Left renal cortex interstitium (tissue), 4 donors: ENCODE measurements at places on chromosomes 11 and 22. TPM values are rescaled to one million over a fixed set of nuclear protein-coding genes. Genes with fewer than 3 reads are reported as not detected.

- DNase-seq = no peak
These were observed 156.9 kb downstream of the DBX1 start for GRCh38 chr11:20003351-20003750.

- DNase-seq = no peak
These were observed 7.7 kb downstream of the BIK start for GRCh38 chr22:43118024-43118849.

GRCh38 chr11:3196161-3197043 lies 22.2 kb downstream of the MRGPRG start:
- no peak for DNase-seq

DNA sequence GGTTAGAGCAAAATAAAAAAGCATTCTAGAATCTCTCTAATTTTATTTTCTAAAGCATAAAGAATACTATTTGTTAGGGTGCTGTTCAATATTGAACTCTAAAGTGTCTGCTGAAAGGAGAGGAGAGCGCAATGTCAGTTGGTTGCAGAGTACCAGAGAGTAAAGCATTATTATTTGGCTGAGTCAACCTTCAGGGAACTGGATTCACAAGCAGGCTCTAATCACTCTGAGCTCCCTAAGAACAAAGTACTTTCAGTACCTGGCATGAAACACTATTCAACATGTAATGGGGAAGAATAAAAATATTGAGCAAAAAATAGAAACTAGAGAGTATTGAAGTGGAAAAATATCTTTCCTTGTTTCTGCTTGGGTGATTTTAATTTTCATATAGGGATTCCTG lies 961.0 kb upstream of the CCDC90B start:
- no peak for DNase-seq

GRCh38 chr11:16160146-16160545 lies 196.2 kb downstream of the SOX6 start:
- no peak for DNase-seq

GRCh38 chr11:64885367-64886286 lies 7.2 kb upstream of the EHD1 start:
- DNase-seq = no peak

DNA sequence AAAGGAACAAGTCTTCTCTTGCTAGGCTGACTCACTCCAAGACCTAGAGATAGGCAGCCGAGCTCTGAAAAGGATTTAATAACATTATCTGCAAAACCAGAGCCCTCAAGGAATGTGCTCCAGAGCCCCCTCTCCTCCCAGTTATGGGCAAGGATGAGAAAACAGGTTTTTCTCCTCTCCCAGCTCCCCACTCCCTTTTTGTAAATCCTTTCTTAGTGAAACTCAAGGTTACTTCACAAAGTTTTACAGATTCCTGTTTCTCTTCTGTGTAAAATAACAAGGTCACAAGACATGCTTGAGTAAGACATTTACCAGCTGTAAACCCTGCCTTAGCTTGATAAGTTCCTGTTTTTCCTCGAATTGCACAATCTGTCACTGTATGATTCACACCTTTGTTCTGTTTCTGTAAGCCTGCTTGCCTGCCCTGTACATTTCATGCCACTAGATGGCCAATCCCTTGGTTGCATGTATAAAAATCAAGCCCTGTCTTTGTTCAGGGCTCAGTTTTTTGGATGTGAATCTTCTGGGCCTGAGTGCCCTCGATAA lies 489.4 kb downstream of the KCNA4 start:
- no peak for DNase-seq

GRCh38 chr11:79400717-79401330 lies 40.0 kb downstream of the TENM4 start:
- no peak for DNase-seq

- DNase-seq = no peak
These were observed 77.1 kb downstream of the SCUBE1 start for GRCh38 chr22:43266076-43266475.

DNA sequence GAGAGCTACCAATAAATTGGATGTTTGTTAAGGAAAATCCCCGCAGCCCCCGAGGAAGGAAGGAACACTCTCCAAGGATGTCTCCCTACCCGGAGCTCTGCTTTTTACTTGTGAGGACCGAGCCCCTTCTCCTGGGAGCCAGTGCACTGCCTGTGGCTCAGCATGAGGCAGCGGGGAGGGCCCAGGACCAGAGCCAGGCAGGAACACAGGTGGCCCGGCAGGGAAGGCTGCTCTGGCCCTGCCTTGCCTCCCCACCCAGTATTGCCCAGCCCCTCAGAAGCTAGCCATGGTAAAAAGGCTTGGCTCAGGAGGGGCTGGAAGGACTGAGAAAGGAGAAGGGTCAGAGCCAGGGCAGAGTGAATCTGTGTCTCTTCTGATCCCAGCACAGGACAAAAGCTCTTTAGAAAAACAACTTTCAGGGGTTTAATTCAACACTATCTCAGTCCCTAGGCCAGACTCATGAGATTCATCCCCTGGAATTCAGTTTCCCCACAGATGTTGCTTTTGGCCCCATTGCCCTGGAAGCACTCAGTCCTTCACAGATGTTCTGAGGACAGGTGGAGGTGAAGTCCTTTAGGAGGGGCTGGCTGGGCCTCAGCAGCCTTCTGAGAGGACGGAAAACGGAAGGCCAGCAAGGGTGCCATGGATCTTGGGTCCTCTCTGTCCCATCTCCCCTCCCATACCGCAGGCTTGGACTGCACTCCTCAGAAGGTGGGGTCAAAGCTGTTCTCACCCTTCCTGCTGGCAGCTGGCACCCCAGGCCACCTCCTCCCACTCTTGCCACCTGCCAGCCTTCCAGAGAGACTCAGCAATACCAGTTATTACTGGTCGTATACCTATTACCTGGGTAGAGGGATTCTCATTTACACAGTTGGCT lies 318.9 kb downstream of the NTM start:
- DNase-seq = no peak

- no peak for DNase-seq
These were observed 99.3 kb upstream of the CRYBB3 start for GRCh38 chr22:25100402-25100801.

DNA sequence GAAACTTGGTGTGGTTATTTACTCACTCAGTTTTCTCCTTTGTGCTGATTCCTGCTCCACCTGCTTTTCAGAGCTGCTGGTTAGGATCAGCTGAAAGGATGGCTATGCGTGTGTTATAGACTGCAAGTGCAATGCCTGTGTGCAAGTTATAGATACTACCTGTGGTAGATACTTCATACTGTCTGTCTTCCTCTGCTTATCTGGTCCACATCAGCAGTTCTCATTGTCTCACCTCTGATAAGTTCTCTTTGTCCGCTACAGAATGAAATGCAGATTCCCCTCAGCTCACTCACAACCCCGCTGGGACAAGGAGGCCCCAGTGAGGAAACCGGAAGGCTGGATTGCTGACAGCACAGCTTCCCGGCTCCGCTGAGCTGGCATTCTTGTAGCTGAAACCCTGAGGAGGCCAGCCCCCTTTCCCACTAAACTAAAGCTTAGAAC lies 37.5 kb upstream of the LYVE1 start:
- DNase-seq = no peak

- DNase-seq = no peak
These were observed 66.1 kb downstream of the MYO7A start for GRCh38 chr11:77193911-77194830.

GRCh38 chr11:115912484-115912945 lies 408.3 kb upstream of the CADM1 start:
- DNase-seq = no peak

GRCh38 chr11:111101881-111102280 lies 143.6 kb upstream of the POU2AF2 start:
- no peak for DNase-seq

- DNase-seq = no peak
These were observed 549.3 kb upstream of the CCDC90B start for GRCh38 chr11:83835423-83835822.

DNA sequence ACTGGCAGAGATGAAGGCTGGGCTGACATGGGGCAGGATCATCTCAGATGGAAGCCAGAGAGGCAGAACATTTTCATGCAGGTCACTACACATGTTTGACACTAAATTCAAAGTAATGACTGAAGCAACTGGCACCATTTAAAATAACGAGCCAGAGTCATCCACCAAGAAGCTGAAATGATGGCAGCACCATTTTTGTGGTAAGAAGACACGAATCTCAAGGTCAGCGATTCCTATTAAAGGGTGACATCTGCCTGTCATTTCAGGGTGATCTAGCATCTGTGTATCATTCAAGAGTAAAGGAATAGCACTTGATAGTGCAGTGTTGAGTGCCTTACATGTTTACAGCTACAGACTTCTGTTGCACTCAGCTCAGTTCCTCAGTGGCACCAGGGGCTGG lies 113.4 kb upstream of the C11orf87 start:
- DNase-seq = no peak

DNA sequence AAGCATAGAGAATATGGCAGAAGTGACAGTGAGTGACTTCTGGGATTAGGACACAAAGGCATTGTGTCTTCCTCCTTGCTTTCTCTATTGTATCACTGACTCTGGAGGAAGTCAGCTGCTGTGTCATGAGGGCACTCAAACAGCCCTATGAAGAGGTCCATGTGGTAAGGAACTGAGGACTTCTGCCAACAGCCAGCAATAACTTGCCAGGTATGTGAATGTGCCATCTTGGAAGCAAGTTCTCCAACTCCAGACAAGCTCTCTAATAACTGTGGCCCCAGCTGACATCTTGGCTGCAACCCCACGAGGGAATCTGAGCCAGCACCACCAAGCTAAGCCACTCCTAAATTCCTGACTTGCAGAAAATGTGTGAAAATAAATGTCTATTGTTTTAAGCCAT lies 83.6 kb upstream of the ZBED5 start:
- DNase-seq = no peak

DNA sequence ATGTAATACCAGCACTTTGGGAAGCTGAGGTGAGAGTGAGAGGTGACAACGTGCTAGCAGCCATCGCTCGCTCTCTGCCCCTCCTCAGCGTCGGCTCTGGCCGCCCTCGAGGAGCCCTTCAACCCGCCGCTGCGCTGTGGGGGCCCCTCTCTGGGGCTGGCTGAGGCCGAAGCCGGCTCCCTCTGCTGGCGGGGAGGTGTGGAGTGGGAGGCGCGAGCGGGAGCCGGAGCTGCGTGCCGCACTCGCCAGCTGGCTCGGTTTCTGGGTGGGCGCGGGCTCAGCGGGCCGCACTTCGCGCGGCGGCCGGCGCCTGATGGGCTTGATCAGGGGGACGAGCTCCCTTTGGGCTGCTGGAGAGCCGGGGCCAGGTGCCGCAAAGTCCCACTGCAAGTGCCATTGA lies 98.9 kb upstream of the UBASH3B start:
- DNase-seq = peak; percentile 15

DNA sequence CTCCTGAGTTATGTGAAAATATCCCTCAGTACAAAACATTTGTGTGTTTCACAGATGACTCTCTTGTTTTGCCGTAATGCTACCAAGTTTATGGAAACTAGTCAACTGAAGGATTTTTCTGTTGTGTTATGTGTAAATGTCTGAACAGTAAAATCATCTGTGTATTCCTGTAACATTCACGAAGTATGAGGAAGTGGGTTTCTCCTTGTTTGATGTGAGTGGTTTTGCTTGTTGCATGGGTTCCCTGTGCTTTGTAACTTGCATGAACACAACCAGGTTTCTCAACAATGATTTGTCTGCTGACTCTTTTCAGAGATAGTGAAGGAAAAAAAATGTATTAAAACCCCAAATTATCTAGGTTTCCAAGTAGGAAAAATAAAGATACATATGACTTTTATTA lies 138.1 kb downstream of the PGR start:
- DNase-seq = no peak

- DNase-seq = no peak
These were observed 5.7 kb downstream of the POLR3H start for GRCh38 chr22:41538583-41538982.

DNA sequence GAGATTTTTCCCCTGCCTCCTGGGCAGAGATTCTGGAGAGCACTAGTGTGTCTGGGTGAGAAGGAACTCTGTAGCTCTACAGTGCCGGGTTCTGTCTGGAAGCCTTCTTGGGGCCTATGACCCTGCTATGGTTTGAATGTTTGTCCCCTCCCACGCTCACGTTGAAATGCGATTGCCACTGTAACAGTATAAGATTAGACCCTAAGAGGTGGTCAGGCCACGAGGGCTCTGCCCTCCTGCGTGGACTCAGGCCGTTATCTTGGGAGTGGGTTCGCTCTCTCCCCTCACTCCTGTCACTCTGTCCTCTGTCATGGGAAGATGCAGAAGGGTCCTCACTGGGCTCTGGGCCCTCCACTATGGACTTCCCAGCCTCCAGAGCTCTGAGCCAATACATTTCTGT lies 3.5 kb downstream of the AP5B1 start:
- no peak for DNase-seq

GRCh38 chr22:28247667-28248363 lies 328.8 kb upstream of the PITPNB start:
- DNase-seq = no peak

DNA sequence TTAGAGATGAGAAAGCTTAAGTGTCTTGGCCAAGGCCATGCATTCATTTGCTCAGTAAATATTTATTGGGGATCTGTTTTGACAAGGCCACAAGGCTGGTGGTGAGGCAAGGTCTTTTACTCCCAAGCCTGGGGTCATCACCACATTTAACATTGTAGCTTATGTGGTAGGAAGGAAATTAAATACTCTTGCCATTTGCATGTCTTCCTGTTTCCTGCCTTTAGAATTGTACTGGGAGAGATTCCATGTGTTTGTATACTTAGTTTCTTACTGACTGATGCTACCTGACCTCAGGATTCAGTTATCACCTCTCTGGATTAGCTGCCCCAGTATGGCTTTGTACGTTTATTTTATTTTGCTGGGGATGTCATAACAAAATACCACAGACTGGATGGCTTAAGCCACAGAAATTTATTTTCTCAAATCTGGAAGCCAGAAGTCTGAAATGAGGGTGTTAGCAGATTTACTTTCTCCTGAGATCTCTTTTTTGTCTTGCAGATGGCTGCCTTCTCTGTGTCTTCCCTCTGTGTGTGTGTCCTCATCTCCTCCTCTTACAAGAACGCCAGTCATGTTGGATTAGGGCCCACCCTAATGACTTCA lies 44.8 kb downstream of the SPECC1L start:
- no peak for DNase-seq

TP53AIP1 gene
- 0.91 TPM for polyA plus RNA-seq

CASTOR1 gene
- 15.0 TPM for polyA plus RNA-seq

ANKRD13D gene
- 26.7 TPM for polyA plus RNA-seq

HEPN1 gene
- 2.0 TPM for polyA plus RNA-seq

OR52H1 gene
- polyA plus RNA-seq = not detected

SMIM35 gene
- 0.30 TPM for polyA plus RNA-seq

ATM gene
- polyA plus RNA-seq = 84.1 TPM

NEFH gene
- 8.4 TPM for polyA plus RNA-seq

UBASH3B gene
- 7.5 TPM for polyA plus RNA-seq

CDPF1 gene
- 13.1 TPM for polyA plus RNA-seq

PKDREJ gene
- 0.42 TPM for polyA plus RNA-seq

DDIAS gene
- 6.4 TPM for polyA plus RNA-seq

E2F8 gene
- 5.9 TPM for polyA plus RNA-seq

EFCAB6 gene
- 6.0 TPM for polyA plus RNA-seq

SLN gene
- 0.42 TPM for polyA plus RNA-seq

OR52I2 gene
- not detected for polyA plus RNA-seq
